ENCODE measurements at places on chromosomes 7 and 10. TPM values are rescaled to one million over a fixed set of nuclear protein-coding genes. Genes with fewer than 3 reads are reported as not detected.

DNA sequence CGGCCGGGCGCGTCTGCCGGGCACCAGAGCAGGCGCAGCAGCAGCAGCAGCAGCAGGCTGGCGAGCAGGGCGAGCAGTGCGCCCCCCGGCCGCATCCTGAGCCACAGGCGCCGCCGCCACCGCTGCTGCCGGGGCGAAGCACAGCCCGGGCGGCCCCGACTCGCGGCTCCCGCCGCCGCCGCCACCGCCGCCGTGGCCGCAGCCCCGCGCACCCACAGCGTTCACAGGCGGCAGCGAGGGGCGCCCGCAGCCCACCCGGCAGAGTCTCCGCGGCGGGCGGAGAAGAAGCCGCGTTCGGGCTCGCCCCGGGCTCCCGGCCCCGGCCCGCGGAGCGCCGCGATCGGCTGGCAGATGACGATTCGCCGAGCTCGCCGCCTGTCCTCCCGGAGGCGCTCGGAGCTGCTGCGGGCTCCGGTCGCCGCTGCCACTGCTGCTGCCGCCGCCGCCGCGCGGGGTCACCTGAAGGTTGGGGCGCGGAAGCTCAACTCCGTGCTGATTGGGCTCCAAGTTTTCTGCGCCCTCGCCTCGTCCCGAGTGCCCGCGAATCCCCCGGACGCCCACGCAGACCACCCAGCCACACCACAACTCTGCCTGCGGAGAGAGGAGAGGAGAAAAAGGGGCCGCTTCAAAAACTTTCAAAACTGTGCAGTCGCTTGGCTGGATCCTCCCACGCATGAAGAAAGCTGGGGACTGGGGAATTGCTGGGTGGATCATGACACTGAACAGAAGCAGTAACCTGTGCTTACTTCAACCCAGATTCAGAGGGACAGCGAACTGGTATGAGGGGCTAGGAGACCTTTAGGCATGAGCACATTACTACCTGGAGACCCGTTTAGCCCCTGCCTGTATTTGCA is at the start of gene ST8SIA6:
ST8SIA6 (minus strand) TSS at position 435 of the 854 bp plus-strand sequence; CDS start at position 95, 340 bp downstream.
- no peak for DNase-seq

DNA sequence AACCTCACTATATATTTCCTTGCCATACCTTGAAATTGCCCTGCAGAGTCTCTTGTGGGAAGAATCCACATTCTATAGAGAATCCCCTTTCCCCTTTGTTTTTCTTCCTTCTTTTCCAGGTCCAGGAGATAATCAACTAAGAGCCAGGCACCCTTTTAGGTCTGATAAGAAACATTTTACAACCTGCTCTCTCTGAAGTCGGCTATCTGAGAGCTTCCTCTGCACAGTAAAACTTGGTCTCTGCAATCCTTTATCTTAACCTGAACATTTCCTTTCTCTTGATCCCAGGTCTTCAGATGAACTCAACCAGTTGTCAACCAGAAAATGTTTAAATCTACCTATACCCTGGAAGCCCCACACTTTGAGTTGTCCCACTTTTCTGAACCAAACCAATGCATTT is 19.5 kb upstream of the PTER start:
- no peak for DNase-seq

DNA sequence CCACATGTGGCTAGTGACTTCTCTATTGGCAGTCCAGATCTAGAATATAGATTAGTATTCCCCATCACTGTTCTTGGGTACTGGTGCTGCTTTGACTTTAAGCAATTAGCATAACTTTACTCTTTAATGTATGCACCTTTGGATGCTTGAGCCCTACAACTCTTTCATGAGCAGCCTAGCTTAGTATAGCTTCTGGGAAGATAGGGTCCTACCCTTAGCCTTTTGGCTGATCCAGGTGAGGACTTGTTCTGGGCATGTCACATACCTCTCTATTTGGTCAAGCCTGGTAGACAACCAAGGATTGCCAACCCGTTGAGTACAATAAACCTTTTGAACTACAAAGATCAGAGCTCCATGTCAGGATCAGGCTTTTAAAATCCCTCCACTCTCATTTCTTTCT is 17.7 kb downstream of the PCGF5 start:
- no peak for DNase-seq

- DNase-seq: no peak
Measured at GRCh38 chr10:71984809-71985388, 20.7 kb downstream of the CHST3 start.

DNA sequence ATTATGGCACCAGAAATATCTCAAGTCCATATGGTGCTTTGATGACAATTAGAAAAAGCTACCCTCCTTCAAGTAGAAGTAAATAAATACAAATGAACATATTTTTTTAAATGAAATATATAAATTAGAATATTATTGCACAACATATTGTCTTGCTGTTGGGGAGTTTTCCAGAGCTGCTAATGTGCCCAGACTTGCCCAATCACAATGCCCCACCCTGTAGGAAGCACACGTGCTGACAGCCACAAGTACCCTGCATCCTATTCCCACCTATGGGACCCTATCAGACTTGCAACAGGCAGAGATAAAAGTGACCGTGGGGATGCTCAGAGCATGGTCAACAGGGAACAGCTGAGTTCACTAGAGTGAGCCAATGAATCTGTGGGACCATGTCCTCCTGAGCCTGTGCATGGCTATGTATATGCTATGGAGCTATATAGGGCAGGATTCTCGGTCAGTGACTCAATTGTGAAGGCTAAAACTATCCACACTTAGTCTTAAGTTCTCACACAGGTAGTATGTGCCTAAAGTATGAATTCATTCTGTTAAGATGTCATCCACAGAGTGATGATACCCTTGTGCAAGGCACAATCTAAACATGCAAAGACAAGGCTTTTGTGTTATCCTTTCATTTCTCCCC is 336.0 kb downstream of the HGF start:
- no peak for DNase-seq

GRCh38 chr7:50621973-50622490 is 56.8 kb upstream of the DDC start:
- no peak for DNase-seq

- DNase-seq: peak; percentile 37
Measured at GRCh38 chr7:28041508-28042314, 138.9 kb downstream of the JAZF1 start.

GRCh38 chr7:3973264-3973663 is 672.2 kb downstream of the SDK1 start:
- no peak for DNase-seq

- DNase-seq: no peak
Measured at GRCh38 chr10:89159761-89160160, 47.4 kb downstream of the CH25H start.

- no peak for DNase-seq
Measured at GRCh38 chr10:74875966-74876365, 49.6 kb downstream of the KAT6B start.

The SFRP5 gene
- total RNA-seq: not detected

Measured in HCT116 (cell line).